8988T (cell line): ENCODE measurements at places on chromosomes 16 and 17.

GRCh38 chr16:59698346-59699020 is 964.4 kb upstream of the GOT2 start:
- DNase-seq, result no peak

DNA sequence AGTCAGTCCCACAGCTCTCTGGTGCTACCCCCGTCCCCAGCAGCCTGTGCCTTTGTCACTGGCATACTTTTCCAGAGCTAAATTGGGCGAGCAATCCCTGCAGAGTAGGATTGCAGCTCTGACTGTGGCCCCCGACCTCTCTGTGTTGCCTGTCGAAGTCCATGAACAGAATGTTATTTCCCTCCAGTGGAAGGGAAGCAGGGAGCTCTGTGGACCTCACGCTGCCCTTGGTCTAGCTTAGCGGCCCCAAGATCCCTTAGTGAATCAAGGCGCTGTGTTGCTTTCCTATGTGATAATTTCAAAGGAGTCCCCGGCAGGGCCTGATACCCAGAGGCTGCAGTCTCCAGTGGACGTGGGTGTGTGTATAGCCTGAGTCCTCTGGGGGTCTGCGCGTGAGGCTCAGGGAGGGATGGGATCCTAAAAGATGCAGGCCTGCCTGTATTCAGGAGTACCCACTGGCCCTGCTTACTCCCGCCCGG is 15.5 kb upstream of the CD300A start:
- no peak for DNase-seq

DNA sequence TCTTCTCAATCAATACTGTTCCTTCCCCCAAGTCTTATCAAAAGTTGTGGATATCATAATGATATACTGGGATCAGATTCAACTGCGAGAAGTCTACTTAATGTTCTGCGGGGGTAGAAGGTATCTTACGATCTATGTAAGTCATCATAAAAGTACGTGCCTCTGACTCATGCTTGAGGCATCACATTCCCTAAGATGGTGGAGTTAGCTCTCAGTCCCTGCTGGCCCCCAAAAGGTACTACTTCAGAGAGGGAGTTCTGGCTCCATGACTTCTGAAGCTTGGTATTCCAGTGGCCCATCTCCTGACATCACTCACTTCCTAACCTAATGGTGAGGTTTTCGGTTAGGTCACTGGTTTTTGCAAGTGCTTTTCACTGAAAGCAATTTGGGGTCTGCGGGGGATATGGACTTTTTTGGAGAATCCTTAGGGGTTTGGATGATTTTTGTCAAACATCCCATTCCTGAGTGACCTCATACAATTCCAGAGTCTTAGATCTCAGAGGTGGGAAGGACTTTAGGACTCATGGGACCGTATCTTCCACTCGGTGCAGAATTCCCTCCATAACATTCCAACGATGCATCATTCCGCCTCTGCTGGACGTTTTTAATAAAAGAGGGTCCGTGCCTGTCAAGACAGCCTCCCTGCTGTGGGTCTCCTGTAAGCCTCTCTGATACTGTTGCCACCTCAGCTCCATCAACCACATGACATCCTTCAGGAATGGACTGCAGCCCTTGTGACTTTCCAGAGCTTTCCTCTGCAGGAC is 74.3 kb downstream of the DYNLRB2 start:
- DNase-seq, result peak; percentile 94

DNA sequence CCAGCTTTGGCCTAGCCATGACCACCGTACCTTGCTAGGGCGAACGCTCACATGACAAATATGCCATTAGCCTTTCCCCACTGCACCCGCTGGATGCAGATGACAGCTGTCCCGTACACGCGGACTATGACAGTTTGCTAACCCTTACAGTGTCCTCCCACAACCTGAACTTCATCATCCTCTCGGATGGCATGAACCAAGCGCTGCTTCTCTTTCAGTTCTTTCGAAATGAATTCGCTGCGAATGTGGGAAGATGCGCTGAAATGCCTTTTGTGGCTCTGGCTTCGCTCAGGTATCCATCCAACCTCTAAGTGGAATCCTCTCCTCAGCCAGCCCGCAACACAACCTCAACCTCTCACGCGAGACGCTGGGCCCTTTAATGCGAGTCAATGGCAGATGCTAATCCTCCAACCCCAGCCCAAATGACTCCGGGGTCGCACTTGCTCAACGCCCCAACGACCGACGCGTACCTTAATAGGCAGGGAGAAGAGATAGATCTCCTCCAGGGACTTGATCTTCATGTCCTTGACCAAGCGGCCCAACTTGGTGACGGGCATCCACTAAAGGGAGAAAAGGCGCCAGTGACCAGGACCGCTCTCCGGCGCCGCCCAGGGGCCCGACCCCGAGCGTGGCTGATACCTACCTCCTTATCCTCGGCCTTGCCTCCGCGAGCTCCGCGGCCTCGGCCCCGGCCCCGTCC is 670 bp downstream of the RPS2 start:
- DNase-seq, result no peak

GRCh38 chr17:65436871-65437270 is 124.6 kb downstream of the AXIN2 start:
- DNase-seq, result no peak

DNA sequence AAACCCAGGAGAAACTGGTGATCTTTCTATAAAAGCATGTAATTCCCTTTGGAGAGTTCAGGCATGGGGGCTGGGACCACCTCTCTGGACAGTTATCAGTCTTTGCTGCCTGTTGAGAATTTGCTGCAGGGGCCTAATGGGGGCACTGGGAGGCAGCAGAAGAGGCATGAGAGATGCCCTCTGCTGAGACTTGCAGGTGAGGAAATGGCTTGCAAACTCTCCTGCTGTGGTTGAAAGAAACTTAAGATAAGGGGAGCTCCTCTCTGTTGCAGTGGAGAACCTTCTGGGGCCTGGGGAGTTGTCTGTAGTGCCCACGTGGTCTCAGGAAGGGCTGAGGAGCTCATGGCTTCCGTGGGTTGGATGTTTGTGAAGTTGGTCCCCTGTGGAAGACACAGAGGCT is 301.1 kb upstream of the FOXF1 start:
- no peak for DNase-seq

DNA sequence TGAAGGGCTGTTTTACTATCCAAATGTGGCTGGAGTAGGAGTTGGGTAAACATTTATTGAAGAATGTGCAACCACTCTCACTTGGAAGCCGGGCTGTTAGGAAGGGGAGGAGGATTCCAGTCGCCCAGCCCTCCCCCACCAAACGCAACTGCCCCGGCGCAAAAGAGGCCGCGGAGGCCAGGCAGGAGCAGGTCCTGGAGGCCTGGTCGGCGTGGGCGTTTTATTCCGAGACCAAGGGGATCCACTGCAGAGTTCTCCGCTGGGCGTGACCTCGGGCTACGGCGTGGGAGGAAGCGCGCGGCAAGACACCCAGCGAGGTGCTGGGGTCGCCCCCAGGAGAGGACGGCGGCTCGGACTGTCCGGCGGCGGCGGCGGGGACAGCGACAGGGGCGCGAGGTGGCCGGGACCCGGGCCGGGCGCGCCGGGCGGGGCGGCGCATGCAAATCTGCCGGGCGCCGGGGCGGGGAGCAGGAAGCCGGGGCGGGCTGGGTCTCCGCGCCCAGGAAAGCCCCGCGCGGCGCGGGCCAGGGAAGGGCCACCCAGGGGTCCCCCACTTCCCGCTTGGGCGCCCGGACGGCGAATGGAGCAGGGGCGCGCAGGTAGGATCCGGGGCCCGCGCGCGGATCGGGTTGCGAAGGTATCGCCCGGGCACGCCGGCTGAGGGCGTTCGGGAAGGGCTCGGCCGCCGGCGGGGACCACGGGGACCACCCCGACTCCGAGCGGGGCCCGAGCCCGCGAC is at the start of gene IL4R:
Gene IL4R, plus strand, starts transcription at position 553 of the 739 bp plus-strand sequence. CDS start 26,230 bp downstream, outside the sequence.
- no peak for DNase-seq

- DNase-seq, result no peak
These were observed 22.0 kb upstream of the FLCN start for GRCh38 chr17:17258998-17259397.

DNA sequence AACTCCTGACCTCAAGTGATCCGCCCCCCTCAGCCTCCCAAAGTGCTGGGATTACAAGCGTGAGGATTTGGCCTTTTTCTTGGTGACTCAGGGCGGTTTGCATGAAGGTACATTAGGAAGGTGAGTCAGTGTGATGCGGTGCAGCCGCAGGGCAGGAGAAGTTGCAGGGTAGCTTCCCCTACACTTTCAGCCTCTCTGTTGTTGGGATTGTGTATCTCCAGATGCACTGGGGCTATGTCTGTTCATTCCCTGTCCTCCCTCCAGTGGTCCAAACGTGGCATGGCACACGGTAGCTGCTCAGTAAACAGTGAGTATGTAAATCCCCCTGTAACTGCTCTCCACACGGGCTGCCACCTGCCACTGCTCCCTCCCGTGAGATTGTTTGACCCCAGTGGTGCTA is 109.1 kb upstream of the CDC42EP4 start:
- DNase-seq, result peak; percentile 50

GRCh38 chr17:33968350-33969044 is 286.6 kb upstream of the CCL2 start:
- DNase-seq, result no peak

- no peak for DNase-seq
These were observed 255.5 kb upstream of the RPL38 start for GRCh38 chr17:73947966-73948355.

- DNase-seq, result no peak
These were observed 14.9 kb downstream of the MYO18A start for GRCh38 chr17:29165261-29165660.

DNA sequence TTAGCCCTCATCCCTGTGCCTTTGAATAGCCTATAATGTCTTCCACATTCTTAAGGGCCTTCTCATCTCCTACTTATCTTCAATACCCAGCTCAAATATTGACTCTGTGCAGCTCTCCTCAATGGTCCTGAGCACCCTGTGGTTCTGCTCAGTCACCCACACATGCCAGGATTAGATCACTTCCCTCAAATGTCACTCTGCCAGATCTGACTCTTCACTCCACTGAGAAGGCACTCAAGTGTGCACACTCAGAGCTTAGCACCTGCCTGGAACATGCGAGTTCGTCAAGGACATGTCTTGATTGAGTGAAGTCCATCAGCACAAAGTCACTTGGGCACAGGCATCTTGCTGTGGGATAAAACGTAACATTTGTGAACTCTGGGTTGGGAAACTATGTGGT is 404.8 kb downstream of the CDH13 start:
- no peak for DNase-seq

DNA sequence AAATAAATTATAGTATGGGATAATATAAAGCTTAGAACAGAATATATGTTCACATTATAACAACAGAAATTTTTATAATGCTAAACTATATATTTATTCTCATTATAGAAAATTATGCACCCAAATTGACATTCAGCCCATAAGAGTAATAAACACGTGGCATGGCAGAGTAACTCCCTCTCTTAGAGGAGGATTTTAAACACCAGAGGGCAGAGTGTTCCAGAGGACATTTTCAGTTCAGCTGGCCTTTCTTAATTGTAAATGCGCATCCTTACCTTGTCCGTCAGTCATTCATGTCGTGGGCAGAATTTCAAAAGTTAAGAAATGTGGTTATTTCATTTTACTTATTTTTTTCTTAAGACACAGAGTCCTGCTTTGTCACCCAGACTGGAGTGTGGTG is 147.1 kb downstream of the TANC2 start:
- DNase-seq, result no peak

GRCh38 chr17:32806646-32807045 is 70.3 kb downstream of the MYO1D start:
- no peak for DNase-seq

- DNase-seq, result no peak
These were observed 673.8 kb downstream of the WWOX start for GRCh38 chr16:78773291-78773702.

DNA sequence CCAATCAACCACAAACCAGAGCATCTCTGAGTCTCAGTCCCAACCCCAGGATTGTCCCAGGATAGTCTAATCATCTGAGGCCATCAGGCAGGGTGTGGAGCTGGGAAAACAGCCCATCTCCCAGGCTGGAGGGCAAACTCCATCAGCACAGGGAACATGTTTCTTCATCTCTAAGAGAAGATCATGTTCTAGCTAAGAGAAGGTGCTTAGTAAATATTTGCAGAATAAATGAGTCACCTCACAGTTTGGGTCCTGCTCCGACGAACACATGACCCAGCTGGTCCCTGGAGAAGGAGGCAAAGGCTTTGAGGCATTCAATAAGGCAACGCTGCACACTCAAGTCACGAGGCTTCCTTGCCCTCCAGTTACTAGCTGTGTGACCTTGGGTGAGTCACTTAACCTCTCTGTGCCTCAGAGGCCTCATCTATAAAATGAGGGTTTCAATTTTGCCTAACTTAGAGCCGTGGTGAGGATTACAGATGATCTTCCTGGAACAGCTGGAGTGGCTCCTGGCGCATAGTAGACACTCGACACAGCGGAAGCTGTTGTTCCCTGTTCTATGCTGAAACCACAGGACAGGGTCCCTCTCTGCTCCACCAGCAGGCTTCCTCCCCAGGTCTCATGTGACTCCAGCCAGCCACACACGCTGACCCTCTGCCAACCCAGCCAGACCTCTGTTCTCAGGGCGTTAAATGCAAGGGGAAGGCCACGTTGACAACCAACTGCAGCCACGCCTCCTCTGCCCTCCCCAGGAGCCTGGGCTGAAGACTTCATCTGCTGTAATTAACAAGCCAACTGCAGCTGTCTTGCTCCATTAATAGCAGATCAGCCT is 10.3 kb upstream of the RPL38 start:
- DNase-seq, result no peak

DNA sequence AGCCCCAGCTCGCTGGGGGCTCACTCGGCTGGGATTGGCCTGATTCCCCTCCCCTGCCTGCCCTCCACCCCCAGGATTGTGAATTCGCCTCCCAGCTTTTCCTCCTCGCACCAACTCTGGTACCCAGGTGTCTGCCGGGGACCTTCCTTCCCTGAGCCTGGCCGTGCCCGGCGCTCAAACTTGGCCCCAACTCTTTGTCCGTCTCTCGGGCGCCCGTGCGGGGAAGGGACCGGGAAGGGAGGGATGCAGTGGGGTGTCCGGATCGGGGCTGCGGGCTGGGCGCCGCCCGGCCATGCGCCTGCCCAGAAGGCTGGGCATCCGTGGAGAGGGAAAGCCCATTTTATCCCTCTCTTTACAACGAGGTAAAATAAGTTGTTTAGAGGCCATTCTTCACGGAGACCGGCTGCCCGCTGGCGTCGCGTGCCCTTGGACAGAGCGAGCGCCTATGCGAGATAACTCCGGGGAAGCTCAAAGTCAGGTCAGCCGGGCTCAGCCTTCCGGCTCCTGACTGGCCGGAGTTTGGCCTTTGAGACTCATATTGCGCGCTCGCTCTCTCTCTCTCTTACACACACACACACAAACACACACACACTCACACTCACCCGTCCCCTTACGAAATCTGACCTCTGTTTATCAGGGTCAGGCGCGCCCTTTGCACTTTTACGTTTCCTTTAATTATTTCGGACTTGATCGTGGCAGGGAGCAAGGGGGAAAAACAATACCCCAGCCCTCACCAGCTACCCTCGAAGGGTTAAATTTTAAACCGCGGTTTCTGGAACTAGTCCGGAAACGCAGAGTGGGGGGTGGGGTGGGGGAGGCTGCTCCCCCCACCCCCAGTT is 774 bp upstream of the MAF start:
- DNase-seq, result peak; percentile 65

GRCh38 chr16:81734632-81735434 is 44.3 kb upstream of the PLCG2 start:
- DNase-seq, result no peak
